ENCODE measurements at places on chromosomes 12 and 14.

- DNase-seq: peak; percentile 64
These were observed 156.0 kb upstream of the DIO3 start for GRCh38 chr14:101405171-101405883.

DNA sequence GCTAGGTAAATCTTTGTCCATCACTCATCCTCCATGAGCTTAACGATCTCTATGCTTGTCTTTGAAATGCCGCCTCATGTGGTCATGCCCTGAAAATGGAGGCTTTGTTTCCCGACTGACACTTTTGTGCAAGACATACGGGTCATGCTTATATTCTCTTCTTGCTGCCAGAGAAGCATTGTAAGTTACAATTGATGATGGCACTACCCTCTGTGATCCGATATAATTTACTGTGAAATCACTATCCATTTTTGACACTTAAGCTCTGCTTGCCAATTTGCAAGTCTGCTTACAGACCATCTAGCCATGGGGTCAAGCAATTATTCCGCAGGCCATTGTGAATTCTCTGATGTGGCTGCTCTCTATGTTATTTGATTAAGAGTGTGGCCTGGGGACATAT lies 650.0 kb downstream of the FLRT2 start:
- DNase-seq: no peak

- no peak for DNase-seq
These were observed 48.2 kb downstream of the SERPINA3 start for GRCh38 chr14:94660306-94660946.

GRCh38 chr12:31005944-31006361 lies 67.7 kb upstream of the DDX11 start:
- DNase-seq: peak; percentile 78

- peak; percentile 20 for DNase-seq
These were observed 818.6 kb upstream of the MGAT4C start for GRCh38 chr12:87074781-87075180.

GRCh38 chr14:32230695-32231280 lies 27.7 kb upstream of the RNU6-8 start:
- peak; percentile 93 for DNase-seq

DNA sequence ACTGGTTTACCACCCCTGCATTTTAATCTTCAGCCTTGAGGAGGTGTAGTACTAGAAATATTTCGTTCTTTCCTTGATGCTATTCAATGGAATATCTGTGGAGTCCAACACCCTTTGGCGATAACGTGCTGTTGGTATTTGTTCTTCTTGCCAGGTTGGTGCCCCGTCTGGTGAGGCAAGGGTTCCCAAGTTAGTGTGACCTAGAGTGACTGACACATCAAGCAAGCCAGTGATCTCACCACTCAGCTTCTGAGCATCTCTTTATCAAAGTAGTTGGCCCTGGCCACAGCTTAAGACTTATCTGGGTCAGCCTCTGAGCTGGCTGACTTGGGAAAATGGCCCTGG lies 60.2 kb downstream of the PLXNC1 start:
- no peak for DNase-seq

DNA sequence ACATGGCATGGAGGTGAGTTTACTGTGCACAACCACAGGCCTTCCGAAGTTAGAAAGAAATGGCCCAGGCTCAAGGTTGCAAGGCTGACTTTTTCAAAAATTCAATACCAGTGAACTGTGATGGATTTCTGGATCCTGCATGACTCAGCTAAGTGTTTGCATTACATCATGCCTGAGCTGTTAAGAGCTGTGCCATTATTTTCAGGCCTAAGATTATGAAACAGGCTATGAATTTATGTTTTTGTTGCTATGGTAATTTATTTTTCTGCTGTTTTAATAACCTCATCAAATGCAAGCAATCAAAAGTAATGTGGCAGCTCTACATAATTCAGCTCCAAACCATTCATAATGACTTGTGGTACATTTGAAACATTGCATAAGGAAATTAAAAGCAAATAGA lies 457.7 kb upstream of the TMEM132C start:
- DNase-seq: peak; percentile 66

DNA sequence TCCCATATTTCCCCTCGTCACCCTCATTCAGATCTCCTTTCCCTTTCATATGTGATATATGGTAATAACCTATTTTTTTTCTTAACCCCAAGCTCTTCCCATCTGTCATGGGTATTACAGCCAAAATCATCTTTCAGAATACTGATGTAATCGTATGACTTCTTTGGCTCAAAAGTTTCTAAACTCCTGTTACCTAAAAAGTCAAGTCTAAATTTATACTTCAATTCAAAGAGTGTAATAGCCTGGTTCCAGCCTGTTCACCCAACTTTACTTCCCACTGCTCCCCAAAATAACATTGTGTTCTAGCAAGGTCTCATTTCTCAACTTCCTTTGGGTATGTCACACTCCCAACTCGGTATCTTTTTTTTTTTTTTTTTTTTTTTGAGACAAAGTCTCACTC lies 48.5 kb downstream of the TBK1 start:
- no peak for DNase-seq

DNA sequence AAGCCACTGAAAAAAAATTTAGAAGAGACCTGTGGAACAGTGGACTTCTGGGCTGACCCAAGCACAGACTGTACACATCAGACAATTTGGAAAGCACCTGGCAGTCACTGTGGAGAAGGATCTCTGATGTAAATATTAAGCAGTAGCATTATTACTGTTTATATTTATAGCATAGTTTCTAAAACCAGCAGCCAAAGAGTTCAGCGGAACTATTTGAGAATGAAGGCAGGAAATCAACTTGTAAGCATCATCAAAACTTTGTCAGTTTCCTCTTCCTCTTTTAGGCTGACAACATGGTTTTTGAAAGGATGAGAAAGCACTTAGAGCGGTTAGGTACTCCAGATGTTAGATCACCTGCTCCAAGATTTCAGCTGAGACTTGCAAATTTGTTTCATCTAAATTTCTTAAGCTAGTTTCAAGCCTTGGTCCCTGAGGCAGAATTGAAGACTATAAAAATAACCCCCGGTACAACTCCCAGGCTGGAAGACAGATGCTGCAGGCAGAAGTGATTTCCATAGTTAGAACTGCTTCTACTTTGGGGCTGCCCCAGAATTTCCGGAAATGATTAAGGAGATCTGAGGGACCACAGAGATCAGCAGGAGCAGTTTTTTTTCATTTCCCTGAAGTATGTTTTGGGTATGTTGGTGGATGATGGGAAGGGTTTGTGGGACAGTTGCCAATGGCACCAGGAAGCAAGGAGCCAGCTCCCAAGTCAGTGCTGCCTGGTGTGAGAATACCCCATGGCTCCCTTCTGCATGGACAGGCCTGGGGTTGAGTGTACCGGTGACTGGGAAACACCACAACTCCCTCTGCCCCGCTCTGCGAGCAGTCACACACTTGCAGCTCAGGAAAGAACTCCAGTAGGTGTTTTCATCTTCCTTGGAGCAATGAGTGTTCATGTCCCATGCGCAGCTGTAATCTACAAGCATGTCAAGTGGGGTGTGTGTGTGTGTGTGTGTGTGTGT lies 354.5 kb downstream of the NUAK1 start:
- DNase-seq: peak; percentile 50

GRCh38 chr14:66628636-66629035 lies 120.7 kb downstream of the GPHN start:
- no peak for DNase-seq

DNA sequence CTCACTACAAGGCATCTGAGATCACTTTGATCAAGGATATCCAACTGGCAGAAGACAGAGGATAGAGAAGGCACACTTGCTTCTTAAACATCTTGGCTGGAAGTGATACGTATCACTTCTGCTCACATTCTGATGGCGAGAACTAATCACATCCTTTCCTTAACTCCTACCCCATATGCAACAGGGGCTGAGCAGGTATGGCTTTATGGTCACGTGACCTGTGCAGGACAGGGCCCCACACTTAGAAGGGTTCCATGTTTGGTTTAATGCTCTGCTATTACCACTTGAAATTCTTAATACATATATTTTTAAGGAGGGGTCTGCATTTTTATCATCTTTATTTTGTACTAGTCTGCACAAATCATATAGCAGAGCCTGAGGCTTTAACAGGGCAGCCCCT lies 177.3 kb downstream of the SLC15A5 start:
- no peak for DNase-seq

DNA sequence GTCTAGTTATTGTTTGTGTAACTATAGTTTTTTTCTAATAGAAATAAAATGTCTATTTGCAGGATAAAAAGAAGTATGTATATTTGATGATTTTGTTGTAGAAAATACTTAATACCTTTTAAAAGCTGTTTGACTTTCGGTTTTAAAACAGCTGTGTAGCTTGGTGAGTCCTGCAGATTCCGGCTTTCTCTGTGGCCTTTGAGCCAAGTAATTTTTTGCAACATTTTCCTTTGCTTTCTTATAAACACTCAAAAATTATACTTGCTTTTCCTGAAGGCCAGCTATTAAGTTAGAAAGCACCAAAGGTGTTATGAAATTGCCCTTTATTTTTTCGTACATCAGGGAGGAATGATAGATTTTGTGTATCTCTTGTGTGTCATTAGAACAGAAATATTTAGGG lies 63.6 kb downstream of the CRADD start:
- DNase-seq: no peak

DNA sequence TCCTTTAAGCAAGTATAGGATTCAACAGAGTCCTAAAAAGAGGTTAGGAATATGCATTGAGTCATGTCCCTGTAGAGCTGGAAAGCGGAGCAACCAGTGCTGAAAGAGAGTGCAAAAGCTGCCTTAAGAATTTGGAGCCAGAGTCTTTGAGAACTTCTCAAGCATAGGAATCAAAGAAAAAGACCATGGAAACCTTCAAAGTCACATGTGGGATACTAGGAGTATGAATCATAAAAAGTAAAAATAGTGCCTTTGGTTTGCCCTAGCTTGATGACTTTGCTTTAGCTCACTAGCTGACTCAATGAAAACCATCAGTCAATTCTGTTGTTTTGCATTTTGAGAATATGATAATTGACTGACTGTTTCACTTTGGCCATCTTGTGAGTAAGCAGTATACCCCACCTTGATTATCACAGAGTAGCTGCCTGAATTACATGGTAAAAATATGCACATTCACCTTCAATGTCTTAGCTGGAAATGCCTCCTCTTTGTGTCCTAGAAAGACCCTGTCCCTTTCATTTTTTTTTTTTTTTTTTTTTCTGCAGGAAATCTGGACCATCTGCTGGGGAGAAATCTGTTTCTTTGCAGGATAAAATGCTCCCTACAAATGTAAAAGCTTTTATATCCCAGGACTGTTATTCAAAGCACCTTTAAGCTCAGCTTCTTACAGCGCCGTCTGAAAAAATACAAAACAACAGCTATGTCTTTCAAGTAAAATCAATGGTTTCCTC lies 248.6 kb upstream of the KRR1 start:
- peak; percentile 87 for DNase-seq

- DNase-seq: peak; percentile 82
These were observed 1101.2 kb upstream of the TMEM132C start for GRCh38 chr12:127165567-127166392.

GRCh38 chr12:118780939-118781338 lies 200.4 kb upstream of the SRRM4 start:
- no peak for DNase-seq

DNA sequence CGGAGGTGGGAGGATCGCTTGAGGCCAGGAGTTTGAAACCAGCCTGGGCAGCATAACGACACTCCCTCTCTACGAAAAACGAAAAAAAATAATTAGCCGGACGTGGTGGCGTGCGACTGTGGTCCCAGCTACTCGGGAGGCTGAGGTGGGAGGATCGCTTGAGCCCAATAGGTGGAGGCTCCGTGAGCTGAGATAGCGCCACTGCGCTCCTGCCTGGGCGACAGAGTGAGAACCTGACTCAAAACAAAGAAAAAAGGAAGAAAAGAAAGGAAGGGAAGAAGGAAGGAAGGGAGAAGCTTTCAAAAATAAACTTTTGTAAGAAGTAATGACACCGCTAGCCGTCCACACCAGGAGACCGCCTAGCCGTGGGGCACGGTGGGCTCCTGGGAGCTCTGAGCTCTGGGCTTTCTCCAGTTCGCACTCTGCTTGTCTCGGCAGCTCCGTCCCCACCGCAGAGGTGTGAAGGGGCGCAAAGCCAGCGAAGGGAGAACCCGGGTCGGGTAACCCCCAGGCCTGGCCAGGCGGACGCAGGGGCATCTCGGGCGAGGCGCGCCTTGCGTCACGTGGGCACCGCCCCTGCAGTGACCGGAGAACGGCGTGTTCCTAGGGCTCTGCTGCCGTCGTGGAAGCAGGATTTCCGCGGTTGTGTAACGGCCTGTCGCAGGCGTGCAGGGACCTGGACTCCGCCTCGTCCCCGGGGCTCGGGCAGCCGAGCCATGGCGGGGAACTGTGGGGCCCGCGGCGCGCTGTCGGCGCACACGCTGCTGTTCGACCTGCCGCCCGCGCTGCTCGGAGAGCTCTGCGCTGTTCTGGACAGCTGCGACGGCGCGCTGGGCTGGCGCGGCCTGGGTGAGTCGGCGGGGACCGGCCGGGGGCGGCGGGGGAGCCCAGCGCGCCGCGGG lies at the start of gene IRAK3:
Gene IRAK3 (plus strand): TSS at position 631 of the 902 bp plus-strand sequence. CDS start 86 bp downstream, at position 717.
- DNase-seq: peak; percentile 71

GRCh38 chr12:63206909-63207308 lies 55.9 kb upstream of the AVPR1A start:
- DNase-seq: peak; percentile 51

- peak; percentile 72 for DNase-seq
These were observed 64.9 kb downstream of the FBXO34 start for GRCh38 chr14:55336162-55336561.

GRCh38 chr12:76820888-76821482 lies 57.1 kb downstream of the ZDHHC17 start:
- DNase-seq: peak; percentile 55

- no peak for DNase-seq
These were observed 60.0 kb downstream of the BBS10 start for GRCh38 chr12:76288218-76288617.

- DNase-seq: peak; percentile 22
These were observed 35.5 kb upstream of the RERG start for GRCh38 chr12:15256761-15257160.

DNA sequence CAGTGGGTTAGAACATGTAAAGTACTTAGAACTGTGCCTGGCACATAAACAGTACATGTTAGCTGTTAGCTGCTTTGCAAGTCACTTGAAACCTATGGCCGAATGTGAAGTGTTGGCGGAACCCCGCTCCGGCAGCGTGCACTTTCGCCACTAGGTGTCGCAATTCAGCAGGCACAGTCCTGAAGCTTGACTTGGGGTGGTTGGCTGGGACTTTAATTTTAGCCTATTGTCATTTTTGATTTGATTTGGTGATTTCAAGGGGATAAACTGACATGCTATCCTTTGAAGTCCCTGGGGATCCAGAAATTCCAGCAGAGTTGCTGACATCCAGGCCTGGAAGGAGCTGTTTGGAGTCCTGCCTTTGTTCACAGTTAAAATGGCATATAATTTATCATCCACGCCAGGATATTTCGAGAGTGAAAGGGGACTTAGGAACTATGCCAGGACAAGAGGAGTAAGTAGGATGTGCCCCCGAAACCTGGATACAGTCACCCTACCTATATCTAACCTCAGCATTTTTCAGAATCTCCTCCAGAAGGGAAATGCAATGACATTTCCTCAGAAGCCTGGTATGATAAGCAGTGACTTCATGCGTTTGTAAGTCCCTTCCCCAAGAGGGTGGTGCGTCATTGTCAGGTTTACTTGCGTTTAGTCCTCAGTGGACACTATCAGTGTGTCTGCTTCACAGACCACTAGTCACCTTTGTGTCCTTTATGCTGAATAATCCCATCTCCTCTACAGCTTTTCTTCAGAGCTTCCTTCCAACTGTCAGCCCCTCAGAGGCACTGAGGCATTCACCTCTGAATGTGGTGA lies 3.5 kb upstream of the TSPAN9 start:
- DNase-seq: peak; percentile 81

GRCh38 chr12:64110864-64111263 lies 111.2 kb downstream of the KICS2 start:
- DNase-seq: peak; percentile 44

- DNase-seq: peak; percentile 96
These were observed 35.3 kb downstream of the PITPNM2 start for GRCh38 chr12:123115409-123116121.

Data from EH (cell line).